Cerebellar nuclear complex (tissue), 1 donor: ENCODE measurements at places on chromosomes 1 and 21.

DNA sequence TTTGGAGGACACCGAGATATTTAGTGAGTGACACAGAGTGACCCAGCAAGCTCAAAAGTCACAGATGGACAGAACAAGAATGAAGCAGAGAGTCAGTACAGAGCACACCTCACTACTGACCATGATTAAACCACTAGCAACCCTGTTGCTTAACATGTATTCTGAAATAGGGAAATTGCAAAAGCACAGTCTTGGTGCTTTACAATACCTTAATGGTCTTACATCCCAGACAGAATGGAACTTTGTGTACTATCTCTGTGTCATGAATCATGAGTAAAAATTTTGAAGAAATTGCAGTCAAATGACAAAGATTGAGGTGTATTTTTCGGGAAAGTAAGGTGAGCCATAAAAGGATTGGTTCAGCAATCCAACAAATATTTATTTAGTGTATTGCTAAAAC, 2.7 kb upstream of the SAMSN1 start:
- no peak for DNase-seq

DNA sequence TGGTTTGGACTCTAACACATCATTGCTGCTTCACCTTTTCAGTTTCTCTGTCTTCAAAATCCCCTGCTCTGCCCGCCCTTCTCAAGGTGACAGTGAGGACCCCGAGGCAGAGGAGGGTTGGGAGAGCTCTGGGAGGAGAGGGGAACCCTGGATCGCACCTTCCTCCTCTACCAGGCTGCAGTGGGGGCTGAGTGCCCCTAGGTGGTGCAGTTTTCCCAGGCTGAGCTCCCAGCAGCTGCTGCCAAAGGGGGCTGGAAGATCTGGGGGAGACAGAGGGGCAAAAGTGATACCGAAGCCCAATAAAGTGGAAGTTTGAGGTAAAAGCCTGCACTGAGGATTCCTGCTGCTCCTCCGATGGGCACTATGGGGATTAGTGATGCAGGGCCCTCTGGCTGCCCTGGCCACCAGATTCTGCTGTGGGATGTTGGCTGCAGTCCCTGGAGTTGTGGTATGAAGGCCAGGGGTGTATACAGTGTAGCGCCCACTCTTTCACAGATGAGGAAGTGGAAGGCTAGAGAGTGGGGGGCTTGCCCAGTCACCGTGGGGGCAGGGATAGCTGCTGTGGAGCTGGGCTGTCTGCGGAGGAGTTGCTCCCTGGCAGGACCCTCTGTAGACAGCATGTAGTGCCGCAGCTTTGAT, 40.7 kb upstream of the SCMH1 start:
- DNase-seq = no peak

DNA sequence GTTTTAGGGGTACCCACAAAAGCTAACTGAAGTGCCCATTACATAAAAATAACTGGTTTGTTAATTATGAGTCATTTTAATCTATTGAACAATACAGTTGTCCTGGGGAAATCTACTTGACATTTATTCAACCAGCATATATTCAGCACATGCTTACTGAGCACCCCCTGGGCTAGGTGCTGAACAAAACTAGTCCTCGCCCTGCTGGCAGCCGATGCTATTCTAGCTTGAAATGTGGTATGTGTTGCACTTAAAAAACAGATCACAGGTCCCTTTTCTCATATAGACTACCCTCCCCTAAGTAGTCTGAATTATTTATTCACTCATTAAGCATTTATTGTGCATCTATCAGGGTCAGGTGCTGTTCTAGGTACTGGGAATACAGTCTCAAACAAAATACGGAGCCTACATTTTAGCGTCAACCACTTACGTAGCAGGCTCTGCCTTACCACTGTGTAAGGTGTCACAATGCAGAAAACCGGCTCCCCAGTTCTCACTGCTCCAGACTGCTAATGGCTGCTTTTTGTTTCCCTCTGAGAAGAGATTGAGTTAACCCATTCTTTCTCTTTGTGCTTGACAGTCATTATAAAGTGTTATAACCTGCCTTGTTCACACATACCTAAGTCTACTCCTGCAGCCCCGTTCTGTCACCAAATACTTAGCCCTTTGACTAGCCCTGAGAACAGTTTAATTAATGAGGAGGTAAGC, 57.1 kb downstream of the ADCY10 start:
- no peak for DNase-seq

DNA sequence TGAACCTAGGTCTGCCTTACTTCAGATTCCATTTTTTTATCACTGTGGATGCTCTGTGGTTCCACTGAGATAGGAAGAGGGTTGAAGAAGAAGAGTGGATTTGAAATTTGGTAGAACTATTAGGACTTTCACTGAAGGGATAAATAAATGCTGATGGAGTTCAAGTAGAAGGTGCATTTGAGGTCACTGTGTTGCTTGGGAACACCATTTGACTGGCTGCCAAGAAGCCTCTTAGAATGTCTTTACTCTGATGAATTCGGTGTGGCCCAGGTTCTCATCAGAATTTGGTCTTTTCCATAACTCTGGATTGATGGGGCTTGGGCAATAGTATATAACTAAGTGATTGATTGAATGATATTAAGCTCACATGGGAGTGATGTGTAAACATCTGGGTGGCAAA, 11.9 kb downstream of the XPR1 start:
- DNase-seq = no peak

DNA sequence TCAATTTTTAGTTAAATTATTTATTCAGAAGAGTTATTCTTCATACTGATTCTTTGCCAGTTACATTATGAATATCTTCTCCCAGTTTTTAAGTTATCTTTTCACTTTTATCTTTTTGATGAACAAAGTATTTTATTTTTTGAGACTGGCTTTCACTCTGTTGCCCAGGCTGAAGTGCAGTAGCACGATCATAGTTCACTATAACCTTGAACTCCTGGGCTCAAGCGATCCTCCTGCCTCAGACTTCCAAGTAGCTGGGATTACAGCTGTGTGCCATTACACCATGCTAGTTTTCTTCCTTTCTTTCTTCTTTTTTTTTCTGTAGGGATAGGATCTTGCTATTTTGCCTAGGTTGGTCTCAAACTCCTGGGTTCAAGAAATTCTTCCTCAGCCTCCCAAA, 3.5 kb downstream of the GORAB start:
- DNase-seq = no peak

- DNase-seq = no peak
Observed at GRCh38 chr1:118923319-118923718, 64.8 kb downstream of the TBX15 start.

GRCh38 chr1:22471078-22471477, 19.4 kb downstream of the ZBTB40 start:
- DNase-seq = no peak
